NCI-H2081 treated with DMSO at 0.1 percent for 48 hours (cell line): ENCODE measurements at places on chromosomes 12 and 14.

DNA sequence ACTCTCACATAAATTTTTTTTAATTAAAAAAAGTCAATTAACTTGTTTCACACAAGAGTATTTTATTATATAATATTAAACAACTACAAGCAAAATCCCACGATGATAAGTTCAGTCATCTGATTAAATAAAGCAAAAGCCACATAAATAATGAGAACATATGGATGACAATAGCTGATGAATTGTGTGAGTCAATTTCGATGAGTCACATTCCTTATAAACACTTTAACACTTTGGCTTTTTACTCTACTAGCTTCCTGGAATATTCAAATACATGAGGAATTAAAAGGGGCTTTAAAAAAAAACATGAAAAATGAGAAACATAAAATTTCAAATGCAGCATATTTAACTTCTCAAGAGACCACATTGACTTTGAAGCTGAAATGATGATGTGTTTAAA lies 95.3 kb downstream of the BCAT1 start:
- DNase-seq: no peak

DNA sequence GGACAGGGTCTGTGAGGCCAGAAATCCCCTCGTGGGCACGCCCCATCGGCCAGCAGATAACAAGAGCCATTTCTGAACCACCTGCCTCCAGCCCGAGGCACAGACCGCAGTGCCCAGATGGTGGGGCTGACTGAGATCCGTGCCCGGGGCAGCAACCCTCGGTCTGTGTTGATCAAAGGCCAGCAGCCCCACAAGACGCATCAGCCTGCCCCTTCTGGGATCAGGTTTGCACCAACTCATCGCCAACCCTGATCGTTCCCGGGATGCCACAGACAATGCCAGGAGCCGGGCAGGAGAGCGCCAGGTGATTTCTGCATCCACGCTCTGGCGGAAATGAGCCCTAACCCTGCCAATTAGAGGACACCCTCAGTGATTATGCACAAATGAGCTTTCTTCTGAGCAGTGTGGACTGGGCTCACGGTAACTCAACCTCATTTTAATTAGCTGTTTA lies 64.5 kb downstream of the TESC start:
- no peak for DNase-seq

DNA sequence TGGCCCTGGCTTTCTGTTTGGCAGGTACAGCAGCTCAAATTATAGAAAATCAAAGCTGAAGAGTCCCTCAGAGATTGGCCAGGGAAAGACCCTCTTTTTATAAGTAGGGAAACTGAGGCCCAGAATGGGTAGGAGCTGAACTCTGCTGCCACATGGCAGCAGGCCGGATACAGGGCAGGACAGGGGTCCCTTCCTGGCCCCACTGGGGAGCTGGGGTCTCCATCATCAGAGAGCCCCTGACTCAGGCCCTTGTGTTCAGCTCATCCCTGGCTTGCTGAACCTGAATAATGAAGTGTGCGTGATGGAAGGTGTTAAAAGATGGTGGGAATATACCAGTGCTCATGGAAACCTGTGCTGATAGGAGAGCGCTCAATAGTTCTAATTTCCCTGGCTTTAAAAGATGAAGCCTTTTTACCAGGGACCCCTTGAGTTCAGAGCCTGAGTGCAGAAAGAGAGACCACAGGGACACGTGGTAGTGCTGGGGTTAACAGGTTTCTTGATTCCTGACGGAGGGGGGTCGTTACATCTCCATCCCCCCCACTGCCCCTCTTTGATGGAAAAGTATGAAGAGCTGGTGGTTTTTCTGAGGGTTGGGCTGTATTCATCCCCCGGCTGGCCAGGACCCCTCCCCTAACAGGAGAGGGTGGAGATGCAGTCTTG lies 4.4 kb downstream of the DLK1 start:
- no peak for DNase-seq

DNA sequence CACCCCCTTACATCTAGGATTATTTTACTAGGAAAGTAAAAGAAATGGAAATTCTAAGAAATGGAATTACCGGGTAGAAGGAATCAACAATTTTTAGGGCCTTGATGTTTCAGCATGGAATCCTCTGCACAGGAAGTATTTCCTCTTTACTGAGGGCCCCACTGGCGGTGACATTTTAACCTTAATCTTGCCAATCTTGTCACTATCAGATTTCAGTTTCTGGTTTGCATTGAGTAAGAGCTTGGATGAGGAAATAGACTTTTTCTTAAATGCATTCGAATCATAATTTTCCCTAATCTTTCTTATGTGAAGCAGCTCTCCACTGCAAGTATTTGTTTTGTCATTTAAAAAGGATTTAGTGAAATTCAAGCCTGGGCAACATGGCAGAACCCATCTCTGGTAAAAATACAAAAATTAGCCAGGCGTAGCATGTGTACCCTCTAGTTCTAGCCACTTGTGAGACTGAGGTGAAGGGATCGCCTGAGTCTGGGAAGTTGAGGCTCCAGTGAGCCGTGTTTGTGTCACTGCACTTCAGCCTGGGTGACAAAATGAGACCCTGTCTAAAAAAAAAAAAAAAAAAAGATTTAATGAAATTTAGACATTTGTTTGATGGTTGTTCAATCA lies 40.7 kb downstream of the TPCN1 start:
- no peak for DNase-seq

GRCh38 chr14:54137614-54137961 lies 181.0 kb upstream of the BMP4 start:
- DNase-seq: no peak

DNA sequence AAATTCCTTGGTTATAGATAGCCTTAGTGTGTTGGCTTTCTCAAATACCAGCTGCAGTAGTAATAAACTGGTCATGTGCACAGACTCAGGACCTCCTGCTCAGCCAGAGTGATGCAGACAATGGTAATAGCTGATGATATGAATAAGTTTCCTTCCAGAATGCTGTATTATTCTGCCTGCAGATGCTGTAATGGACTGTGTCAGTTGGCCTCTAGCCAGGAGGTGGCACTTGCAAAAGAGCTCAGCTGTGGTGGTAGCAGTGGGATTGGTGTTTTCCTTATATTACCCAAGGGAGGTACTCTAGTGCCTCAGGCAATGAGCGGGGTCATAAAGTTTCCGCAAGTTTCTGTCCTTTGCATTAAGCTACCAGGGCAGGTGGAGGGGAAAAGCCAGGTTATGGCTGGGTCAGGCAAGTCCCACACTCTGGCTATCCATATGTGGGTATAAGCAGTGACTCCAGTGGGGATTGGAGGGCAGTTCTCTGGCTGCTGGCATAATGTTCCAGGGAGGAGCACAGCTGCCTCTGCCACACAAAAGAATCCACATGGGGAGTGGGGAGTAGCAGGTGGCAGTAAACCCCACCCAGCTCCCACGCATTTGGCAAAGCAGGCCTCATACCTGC lies 14.0 kb upstream of the MUCL1 start:
- no peak for DNase-seq

- no peak for DNase-seq
These were observed 33.3 kb downstream of the HEATR5A start for GRCh38 chr14:31387091-31387490.

DNA sequence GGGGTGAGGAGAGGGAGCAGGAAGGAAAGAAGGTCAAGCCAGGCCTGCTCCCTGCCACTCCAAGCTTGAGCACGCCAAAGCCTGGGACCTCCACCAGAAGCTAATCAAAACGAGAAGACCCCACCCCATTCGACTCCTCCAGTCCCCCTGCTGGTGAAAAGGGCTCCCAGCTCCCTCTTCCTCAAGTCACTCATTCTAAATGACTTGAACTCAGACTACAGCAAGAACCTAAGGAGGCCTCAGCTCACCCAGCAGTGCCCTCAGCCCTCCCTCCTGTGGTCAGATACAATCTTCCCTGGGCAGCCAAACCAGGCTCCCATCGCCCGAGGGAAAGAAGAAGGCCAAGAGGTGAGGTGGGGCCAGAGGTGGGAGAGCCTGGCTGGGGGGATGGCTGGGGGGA lies 17.4 kb downstream of the HDAC7 start:
- DNase-seq: no peak

GRCh38 chr14:79705126-79705894 lies 506.0 kb downstream of the DIO2 start:
- no peak for DNase-seq

GRCh38 chr12:117966511-117966910 lies 2.3 kb downstream of the KSR2 start:
- DNase-seq: no peak

- no peak for DNase-seq
These were observed 65.1 kb upstream of the SLCO1B1 start for GRCh38 chr12:21065845-21066244.

- DNase-seq: no peak
These were observed 16.4 kb downstream of the SERPINA3 start for GRCh38 chr14:94628578-94628977.

DNA sequence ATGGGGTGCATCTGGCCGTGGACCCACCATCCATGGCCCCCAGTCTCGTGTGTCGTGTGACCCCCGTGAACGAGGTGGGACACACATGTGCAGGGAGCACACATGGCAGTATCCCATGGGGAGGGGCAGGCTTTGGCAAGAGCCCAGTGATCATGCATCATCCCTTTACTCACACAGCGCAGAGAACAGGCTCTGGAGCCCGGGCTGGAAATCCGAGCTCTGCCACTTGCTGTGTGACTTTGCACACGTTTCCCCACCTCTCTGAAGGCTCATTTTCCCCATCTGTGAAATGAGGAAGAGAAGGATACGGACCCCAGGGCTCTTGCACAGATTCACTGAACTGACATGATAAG lies 119.9 kb downstream of the PHETA1 start:
- DNase-seq: no peak
